Suppressor macrophage treated with lipopolysaccharide for 1 hour (primary cell): ENCODE measurements at places on chromosomes 6 and 20.
A peak's percentile ranks its signal among the peaks of the same experiment; 100 is the strongest.

DNA sequence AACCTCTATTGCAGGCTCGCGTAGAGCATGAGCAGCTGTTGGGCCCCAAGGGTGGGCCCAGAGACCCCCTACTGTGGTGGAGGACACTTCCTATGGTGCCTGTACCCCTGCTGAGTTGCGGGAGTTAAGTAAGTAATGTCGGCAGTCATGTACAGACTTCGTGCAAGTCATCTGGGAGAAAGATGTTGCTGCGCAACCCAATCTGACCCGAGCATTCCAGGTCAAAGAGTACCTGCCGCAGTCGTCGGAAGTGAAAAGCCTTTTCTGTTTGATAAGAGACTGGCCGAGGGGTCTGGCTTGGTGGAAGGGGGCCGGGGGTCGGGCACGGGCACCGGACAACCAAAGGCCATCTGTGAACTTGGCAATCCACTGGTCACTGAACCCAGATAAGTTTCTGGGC lies 44.3 kb downstream of the OR2B6 start:
- DNase-seq = no peak

GRCh38 chr20:38725148-38725901 lies 1.0 kb downstream of the SLC32A1 start:
- no peak for DNase-seq

DNA sequence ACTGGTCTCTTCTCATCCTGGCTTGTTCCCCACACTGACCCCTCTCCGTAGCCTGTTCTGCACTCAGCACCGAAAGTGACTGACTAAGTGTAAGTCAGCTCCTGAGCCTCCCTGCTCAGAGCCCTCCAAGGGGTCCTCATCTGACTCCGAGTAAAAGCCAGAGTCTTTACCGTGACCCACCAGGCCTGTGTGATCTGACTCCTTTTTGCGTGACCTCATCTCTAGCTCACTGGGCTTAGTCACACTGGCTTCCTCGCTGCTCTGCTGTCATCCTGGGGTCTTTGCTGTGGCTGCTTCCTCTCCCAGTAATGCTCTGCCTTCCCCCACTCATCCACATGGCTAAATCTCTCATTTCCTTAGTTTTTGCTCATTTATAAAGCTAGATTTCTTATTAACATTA lies 116.6 kb downstream of the PLCB4 start:
- peak; percentile 13 for DNase-seq

GRCh38 chr6:170404036-170404435 lies 97.5 kb downstream of the FAM120B start:
- no peak for DNase-seq

DNA sequence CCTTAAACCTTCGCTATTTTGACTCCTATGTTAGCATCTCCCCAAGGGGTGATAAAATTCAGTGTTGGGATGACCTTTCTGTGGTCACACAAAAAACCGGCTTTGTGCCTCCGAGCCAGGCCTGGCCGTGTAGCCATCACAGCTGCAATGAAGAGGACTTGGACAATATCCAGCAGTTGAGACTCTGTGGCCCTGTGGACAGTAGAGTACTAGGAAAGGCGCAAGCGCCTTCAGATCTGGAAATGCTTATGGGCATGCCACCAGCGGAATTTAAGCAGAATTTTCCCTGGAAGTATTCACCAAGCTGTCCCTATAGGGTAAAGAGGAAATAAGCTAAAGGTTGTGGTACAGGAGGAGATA lies 63.3 kb upstream of the SLC2A12 start:
- DNase-seq = no peak

DNA sequence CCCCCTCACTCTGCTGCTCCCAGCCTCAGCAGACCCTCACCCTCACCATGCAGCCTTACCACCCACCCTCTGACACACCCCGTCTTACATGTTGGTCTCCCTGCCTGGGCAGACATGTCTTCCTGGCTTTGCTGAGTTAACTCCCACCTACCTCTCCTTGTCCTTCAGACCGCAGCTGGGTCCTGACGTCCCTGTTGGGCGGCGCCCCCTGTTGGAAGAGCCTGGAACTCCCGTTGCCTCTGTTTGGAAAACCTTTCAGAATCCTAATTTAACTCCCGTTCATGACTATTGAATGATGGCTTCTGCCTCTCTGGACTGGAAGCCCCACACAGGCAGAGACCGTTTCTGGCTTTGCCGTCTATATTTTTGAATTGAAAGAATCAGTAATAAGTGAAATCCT lies 245.1 kb downstream of the MYLK4 start:
- no peak for DNase-seq

DNA sequence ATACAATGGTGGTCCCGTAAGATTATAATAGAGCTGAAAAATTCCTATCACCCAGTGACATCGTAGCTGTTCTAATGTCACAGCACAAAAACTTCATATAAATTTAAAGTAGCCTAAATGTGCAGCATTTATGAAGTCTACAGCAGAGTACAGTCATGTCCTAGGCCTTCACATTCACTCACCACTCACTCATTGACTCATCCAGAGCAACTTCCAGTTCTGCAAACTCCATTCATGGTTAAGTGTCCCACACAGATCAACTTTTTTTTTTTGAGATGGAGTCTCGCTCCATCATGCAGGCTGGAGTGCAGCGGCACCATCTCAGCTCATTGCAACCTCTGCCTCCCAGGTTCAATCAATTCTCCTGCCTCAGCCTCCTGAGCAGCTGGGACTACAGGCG lies 20.9 kb upstream of the KCNG1 start:
- DNase-seq = no peak

DNA sequence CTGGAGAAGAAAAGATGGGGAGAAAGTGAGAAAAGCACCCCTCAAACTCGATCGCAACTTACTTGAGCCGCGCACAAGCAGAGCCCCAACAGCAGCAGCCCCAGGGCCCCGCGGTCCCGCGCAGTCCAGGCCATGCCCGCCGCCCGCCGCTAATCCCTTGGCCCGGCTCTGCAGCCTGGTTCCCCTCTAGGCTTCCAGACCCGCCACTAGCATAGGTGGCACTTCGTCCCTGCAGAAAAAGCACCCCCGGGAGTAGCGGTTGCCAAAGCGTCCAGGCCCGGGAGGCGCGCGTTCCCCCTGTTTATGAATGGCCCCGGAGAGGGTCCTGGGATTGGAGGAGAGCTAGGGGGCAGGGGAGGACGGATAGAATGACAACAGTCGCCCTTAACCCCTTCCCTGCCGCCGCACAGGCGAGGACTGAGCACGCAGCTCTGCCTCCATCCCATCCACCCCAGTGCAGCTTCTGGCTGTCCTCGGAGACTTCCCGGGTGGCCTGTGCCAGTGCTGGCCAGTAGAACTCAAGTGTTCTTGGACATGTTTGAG lies 19.9 kb downstream of the COL9A1 start:
- no peak for DNase-seq

GRCh38 chr6:38353310-38354036 lies 286.3 kb downstream of the BTBD9 start:
- peak; percentile 8 for DNase-seq

- DNase-seq = no peak
Measured at GRCh38 chr6:36624461-36625157, 30.4 kb downstream of the SRSF3 start.

DNA sequence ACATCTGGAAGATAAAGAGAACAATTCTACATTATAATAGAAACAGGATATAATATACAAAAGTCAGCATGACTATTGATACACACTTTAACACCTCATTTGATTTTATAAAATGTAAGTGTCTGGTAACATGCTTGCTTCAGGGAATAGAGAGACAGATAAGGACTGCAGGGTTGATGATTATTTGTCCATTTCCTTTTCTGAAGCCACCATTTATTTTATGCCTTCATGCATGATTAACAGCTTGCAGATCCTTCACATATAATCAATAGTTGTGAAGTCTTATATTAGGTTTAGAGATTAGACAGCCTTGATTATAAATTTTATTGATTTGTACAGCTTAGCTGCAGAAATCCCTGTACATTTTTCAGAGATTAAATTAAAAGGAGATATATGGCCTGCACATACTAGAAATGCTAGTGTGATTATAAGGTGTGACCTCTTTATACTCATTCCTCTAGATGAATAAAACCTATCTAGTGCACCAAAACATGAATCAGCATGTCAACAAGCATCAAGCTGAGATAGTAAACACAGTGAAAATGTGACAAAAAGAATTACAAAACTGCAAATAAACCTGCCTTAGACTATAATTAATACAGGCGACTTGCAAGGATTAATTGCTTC lies 198.8 kb upstream of the THEMIS start:
- DNase-seq = no peak

GRCh38 chr6:127582777-127583462 lies 5.9 kb downstream of the C6orf58 start:
- DNase-seq = peak; percentile 16

GRCh38 chr6:107560657-107561056 lies 70.7 kb downstream of the SOBP start:
- no peak for DNase-seq

- DNase-seq = no peak
Measured at GRCh38 chr6:116157391-116157790, 31.5 kb upstream of the COL10A1 start.

- DNase-seq = no peak
Measured at GRCh38 chr20:57412347-57413029, 21.3 kb downstream of the RBM38 start.

GRCh38 chr6:43436577-43437282 lies 9.4 kb downstream of the ABCC10 start:
- DNase-seq = no peak

- no peak for DNase-seq
Measured at GRCh38 chr6:147169529-147169928, 34.7 kb upstream of the STXBP5 start.

GRCh38 chr6:99331531-99331930 lies 17.9 kb downstream of the FAXC start:
- DNase-seq = no peak

GRCh38 chr6:129893640-129894039 lies 32.5 kb upstream of the TMEM244 start:
- peak; percentile 72 for DNase-seq

GRCh38 chr20:58133020-58133808 lies 95.2 kb downstream of the ANKRD60 start:
- DNase-seq = no peak

GRCh38 chr6:45640081-45640491 lies 262.4 kb upstream of the SUPT3H start:
- no peak for DNase-seq

GRCh38 chr6:43917878-43918382 lies 147.9 kb downstream of the VEGFA start:
- DNase-seq = peak; percentile 86
